ENCODE measurements at places on chromosomes 11 and 22. TPM values are rescaled to one million over a fixed set of nuclear protein-coding genes. Genes with fewer than 3 reads are reported as not detected.

Gene MICAL2
- total RNA-seq, result 28.2 TPM

Gene SESN3
- 86.1 TPM for total RNA-seq

Gene ANGPTL5
- total RNA-seq, result 0.62 TPM

Gene CD44
- total RNA-seq, result 6.2 TPM

Gene MRGPRE
- not detected for total RNA-seq

Gene OR5A1
- total RNA-seq, result not detected

Gene DERL3
- 0.62 TPM for total RNA-seq

Gene MS4A12
- total RNA-seq, result not detected

Gene IL17REL
- not detected for total RNA-seq

Gene OR8G1
- total RNA-seq, result not detected

Gene CASP1
- 2.8 TPM for total RNA-seq

Gene SLC22A25
- under 0.01 TPM for total RNA-seq

Gene MS4A3
- 0.16 TPM for total RNA-seq

Gene SYT7
- total RNA-seq, result 15.1 TPM

Measured in occipital lobe (tissue), 3 donors.